Upper lobe of left lung (tissue), 6 donors: ENCODE measurements at places on chromosomes 7 and 10. TPM values are rescaled to one million over a fixed set of nuclear protein-coding genes. Genes with fewer than 3 reads are reported as not detected.

- DNase-seq = no peak
- H3K4me1 ChIP-seq = peaks cover 49% of the 10 kb centered on the region
- no peak overlapping the region for H3K27ac ChIP-seq
- H3K4me3 ChIP-seq = no peak overlapping the region
- H3K36me3 ChIP-seq = no peaks in the 10 kb centered on the region
- H3K27me3 ChIP-seq = no peaks in the 10 kb centered on the region
Observed at GRCh38 chr7:155752756-155753445, 59.4 kb downstream of the SHH start.

GRCh38 chr7:123573896-123574467 lies 16.4 kb upstream of the NDUFA5 start:
- no peak for DNase-seq
- H3K27ac ChIP-seq = no peak overlapping the region
- peaks cover 3% of the 10 kb centered on the region for H3K4me1 ChIP-seq
- no peaks in the 10 kb centered on the region for H3K36me3 ChIP-seq
- H3K4me3 ChIP-seq = no peak overlapping the region

- no peaks in the 10 kb centered on the region for H3K36me3 ChIP-seq
- peaks cover 45% of the 10 kb centered on the region for H3K4me1 ChIP-seq
- H3K4me3 ChIP-seq = no peak overlapping the region
Observed at GRCh38 chr7:150787321-150788281, 12.6 kb downstream of the TMEM176B start.

- H3K36me3 ChIP-seq = no peaks in the 10 kb centered on the region
- no peak overlapping the region for H3K4me3 ChIP-seq
- H3K27me3 ChIP-seq = no peaks in the 10 kb centered on the region
- H3K4me1 ChIP-seq = no peaks in the 10 kb centered on the region
- no peak for DNase-seq
- no peak overlapping the region for H3K27ac ChIP-seq
Observed at GRCh38 chr10:1625079-1625478, 112.2 kb downstream of the ADARB2 start.

DNA sequence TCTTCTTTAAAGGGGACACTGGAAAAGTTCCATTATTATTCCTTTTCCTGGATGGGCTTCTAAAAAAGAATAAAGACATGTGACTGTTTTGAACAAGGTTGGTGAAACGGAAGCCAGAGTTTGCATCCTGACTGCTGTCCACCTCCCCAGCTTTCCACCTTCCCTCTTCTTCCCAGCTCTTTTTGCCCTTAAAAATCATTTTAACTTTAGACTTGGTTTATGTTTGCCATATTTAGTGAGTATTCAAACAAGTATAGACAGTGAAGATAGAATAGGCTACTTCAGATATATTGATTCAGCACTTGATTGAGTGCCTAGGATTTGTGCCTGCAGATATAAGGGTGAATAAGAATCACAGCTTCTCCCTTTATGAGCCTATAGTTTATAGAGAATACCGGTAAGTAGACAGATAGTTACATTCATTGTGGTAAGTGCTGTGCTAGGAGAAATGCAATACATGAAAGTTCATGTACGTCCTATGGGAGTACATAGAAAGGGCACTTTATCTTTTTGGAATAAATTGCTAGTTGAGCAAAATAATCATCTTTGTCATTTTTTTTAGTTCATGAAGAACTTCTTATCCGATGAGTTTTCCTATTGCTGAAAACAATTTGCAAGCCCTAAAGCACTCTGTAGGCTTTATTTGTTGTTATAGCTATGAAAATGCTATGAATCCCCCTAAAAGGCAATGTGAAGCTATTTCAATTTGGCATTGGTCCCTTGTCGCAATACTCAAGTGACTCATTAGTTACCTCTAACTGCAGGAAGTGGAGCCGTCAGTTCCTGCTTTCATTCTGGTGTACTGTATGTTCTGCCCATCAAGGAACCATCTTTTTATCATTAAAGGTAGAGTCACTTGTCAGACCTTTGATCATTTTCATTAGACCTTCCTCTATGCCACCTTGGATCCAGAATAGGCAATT lies 57.2 kb upstream of the STRIP2 start:
- no peak overlapping the region for H3K27ac ChIP-seq
- peaks cover 17% of the 10 kb centered on the region for H3K4me1 ChIP-seq
- no peaks in the 10 kb centered on the region for H3K36me3 ChIP-seq
- H3K27me3 ChIP-seq = no peaks in the 10 kb centered on the region

The ASB10 gene
- total RNA-seq = not detected

The ANTXRL gene
- total RNA-seq = not detected
